NCI-H1105 (cell line): ENCODE measurements at places on chromosomes 16 and 17.

DNA sequence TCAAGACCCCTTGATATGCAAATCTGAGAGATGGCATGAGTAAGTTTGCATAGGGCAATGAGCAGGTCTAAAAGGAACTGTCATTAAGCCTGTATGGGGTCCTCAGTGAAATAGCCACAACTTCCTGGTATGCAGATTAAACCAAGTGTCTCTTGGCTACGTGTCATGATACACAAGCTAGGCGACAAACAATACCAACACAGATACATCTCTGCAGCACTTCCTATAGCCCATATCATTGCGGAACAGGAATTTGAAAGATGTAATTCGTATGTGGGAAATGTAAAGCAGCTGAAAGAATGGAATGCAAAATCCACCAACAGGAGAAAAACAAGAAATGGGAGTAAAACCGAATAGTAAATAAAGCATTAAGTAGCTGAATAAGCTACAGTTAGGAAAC is 12.9 kb downstream of the PRSS22 start:
- DNase-seq: no peak

GRCh38 chr17:73827627-73828291 is 183.5 kb upstream of the SDK2 start:
- no peak for DNase-seq

- DNase-seq: no peak
Observed at GRCh38 chr16:50666658-50667496, 14.2 kb downstream of the SNX20 start.

DNA sequence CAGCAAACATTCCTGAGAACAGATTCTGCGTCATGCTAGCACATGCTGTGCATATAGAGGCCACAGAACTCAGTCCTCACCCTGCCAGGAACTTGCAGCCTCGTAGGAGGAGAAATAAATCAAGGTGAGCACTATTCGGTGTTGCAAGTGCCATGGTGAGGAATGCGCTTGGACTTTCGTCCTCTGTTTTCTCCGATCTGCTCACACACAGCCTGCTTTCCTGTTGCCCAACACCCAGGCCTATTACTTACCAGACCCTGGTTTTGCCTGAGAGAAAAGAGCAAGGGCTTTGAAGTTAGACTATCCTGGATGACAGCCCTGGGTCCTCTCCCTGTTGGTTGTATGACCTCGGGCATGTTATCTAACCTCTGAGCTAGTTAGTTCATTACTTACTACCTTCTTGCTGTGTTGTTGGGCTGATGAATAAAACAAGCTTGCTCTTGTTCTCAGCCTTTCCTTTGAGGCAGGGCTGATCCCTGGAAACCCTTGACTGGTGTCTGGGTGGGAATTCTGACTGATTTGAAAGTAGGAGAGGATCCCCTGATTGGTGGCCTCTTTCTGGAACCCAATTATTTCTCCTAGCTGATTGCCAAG is 2.9 kb downstream of the ACSF2 start:
- DNase-seq: no peak

DNA sequence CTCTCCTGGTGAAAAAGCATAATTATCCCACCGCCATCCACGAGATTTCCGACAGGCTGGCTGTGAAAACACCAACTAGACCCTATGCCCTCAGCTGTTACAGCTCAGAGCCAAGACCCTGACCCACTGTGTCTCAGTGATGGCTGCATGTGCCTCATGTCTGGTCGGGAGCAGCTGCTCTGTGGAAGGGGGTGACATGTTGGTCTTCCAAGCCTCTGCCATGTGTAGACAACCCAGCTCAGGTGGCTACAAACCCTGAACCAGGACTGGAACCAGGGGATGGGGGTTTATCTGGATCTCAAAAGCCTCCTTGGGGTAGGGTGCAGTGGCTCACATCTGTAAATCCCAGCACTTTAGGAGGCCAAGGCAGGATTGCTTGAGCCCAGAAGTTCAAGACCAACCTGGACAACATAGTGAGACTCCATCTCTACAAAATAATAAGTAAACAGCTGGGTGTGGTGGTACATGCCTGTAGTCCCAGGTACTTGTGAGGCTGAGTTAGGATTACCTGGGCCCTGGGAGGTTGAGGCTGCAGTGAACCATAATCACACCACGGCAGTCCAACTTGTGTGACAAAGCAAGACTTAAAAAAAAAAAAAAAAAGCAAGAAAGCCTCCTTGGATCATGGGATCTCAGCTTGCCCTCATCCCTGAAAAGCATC is 220.3 kb downstream of the CPPED1 start:
- DNase-seq: no peak

DNA sequence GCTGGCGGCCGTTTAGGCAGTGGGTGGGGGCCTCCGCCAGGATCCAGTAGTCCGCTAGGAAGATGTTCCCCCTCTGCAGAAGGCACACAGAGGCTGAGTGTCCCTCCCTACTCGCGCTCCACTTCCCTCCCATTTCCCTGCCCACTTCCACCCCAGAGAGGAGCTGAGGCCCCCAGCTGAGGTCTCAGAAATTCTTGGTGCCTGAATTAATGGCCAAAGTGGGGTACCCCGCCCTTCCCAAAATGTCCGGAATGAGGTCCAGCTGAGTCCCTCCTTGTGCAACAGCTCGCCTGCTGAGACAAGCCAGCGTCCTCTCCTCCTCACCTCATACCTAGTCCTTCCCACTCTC is 7.9 kb downstream of the ALOXE3 start:
- no peak for DNase-seq

DNA sequence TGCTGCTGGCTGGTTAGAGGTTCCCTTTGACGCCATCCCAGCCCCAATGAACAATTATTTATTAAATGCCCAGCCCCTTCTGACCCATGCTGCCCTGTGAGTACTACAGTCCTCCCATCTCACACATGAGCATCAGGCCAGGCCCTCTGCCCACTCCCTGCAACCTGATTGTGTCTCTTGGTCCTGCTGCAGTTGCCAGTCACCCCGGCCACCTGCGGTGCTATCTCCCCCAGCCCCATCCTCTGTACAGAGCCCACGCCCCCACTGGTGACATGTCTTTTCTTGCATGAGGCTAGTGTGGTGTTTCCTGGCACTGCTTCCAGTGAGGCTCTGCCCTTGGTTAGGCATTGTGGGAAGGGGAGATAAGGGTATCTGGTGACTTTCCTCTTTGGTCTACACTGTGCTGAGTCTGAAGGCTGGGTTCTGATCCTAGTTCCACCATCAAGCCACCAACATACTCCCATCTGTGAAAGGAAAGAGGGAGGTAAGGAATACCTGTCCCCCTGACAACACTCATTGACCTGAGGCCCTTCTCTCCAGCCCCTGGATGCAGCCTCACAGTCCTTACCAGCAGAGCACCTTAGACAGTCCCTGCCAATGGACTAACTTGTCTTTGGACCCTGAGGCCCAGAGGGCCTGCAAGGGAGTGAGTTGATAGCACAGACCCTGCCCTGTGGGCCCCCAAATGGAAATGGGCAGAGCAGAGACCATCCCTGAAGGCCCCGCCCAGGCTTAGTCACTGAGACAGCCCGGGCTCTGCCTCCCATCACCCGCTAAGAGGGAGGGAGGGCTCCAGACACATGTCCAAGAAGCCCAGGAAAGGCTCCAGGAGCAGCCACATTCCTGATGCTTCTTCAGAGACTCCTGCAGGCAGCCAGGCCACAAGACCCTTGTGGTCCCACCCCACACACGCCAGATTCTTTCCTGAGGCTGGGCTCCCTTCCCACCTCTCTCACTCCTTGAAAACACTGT is 11.3 kb downstream of the CX3CL1 start:
- no peak for DNase-seq

GRCh38 chr16:81542609-81543570 is 98.3 kb downstream of the CMIP start:
- no peak for DNase-seq

GRCh38 chr17:56110463-56111135 is 42.7 kb upstream of the ANKFN1 start:
- no peak for DNase-seq

- no peak for DNase-seq
Observed at GRCh38 chr16:81554979-81555378, 110.4 kb downstream of the CMIP start.

DNA sequence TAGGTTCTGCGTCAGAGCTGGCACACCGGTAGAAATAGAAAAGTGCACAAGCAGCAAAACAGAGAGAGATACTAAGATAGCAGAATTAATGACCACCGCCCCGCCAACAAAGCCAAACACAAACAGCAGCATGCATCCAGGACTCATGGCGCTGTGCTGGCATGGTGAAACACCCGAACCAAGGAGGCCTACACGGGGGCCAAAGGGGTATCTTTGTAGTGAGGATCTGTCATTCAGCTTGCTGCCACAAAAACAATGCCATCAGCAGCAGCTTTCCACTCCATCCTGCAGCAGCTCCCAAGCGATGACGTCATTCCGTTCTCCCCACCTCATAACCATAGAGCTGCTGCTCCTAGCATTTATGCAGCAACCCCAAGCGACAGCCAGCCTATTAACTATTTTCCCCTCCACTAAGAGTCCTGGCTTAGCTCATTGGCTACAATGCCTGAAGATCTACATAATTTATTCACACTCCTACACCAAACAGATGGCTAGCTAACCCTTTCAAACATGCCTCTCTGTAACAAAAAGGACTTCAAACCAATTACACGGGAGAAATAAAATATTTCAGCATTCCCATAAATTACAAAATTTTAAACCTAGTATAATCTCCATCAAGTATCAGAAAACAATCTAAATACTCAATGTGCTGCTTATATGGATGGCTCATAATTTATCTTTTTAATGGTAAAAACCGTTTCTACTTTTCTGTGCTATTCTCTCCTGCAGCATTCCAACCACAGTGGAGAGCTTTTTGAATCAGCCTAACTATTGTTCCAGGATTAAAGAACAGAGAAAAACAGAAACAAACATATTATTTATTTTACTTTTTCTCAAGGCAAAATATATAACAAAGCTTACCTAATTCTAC is 73.9 kb downstream of the SPAG9 start:
- DNase-seq: peak; percentile 47

GRCh38 chr16:81238296-81239011 is at the start of gene BCO1:
Gene BCO1, plus strand, starts transcription at chr16:81238689. Its CDS starts 220 bp downstream, at chr16:81238909.
- peak; percentile 8 for DNase-seq

DNA sequence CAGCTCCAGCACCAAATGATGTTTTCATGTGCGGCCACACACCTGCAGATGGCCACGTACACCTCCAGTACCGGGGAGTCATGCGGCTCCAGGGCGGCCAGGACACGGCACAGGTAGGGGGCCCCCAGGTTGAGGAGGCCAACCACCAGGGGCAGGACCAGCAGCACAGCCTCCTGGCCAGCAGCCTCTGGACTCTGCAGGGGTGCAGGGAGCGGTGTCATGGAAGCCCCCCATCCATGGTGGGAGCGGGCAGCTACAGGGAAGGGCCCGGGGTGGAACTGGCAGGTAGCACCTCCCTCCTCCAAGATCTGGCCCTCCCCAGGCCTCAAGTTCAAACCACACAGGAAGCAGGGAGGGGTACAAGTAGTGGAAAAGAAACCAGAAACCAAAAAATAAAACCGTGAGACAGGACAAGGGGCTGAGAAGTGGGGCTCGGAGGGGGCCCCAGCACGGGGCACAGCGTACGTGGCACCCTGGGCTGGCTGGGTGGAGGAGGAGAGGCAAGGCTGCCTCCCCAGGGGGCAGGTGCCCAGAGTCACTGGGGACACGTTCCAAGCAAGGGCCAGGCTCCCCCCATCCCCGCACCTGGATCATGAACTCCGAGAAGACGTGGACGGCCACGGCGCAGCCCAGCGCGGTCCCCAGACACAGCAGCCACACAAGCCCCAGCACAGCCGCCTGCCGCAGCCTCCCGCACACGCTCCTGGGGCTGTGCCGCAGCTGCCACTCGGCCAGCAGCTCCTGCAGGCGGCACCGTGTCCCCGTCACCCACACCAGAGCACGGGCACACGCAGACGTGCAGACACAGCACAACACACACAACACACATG is 7.4 kb downstream of the TMC6 start:
- no peak for DNase-seq

DNA sequence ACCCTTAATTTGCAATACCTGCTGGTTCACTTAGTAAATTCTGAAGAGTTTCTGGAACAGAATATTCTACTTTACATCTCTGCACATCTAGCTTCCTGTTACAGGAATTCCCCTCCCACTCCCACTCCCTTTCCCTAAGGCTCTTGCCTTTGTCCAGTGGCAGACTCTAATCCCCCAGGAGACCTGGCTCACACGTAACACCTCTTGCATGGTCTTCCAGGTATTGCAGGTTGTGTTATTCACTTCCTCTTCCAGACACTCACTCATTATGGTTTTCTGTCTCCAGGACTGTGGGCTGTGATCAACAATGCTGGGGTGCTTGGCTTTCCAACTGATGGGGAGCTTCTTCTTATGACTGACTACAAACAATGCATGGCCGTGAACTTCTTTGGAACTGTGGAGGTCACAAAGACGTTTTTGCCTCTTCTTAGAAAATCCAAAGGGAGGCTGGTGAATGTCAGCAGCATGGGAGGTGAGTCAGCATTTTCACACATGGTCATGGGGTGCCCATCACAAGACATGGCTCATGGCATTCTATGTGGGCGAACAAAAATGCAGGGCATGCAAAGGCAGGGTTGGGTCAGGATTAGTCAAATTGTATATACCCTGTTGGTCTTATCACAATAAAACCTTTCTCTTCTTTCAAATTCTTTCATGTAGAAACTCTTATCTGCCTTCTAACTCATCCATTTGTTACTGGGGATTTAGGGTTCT is 35.8 kb downstream of the HSD17B2 start:
- no peak for DNase-seq

- DNase-seq: no peak
Observed at GRCh38 chr17:1110862-1111598, 68.8 kb downstream of the ABR start.

DNA sequence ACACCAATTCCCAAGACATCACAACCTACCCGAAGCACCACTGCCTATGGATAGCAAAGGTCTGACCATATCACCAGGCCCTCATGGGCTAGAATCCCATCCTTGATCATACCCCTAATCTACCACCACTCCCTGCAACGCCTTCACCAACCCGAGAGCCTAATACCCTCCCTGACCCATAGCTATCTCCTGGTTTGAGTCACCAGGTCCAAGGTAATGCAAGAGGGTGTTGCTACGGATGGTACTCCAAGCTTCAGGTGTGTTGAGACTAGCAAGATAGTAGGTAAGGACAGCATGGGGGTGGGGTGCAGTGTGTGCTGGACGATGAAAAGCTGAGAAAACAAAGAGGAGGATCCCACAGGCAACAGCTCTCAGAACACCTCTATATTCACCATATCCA is 258.0 kb downstream of the ZFHX3 start:
- DNase-seq: no peak

- DNase-seq: peak; percentile 17
Observed at GRCh38 chr16:648071-648780, 939 bp upstream of the WDR90 start.

GRCh38 chr17:40322358-40323315 is 13.7 kb downstream of the RARA start:
- DNase-seq: no peak

- no peak for DNase-seq
Observed at GRCh38 chr16:61544165-61544564, 492.1 kb downstream of the CDH8 start.

DNA sequence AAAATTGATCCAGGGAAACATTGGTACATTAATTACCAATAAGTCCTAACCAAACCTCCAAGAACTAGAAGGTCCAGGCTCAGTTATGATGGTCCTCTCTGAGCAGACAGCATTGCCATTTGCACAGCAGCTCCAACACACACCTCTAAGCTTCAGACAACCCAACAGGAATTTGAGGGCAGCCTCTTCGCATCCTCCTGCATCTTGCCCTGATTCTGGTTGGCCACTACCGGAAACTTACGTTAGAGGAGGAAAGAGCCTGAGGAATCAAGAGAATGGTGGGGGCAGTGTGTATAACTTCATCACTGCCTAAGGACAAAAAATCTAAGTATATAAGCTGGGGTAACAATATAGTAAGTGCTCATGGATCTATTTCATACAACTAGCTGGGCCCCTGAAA is 15.7 kb downstream of the FAM117A start:
- DNase-seq: no peak

- DNase-seq: no peak
Observed at GRCh38 chr17:40791787-40792436, 7.8 kb downstream of the KRT28 start.
